ENCODE measurements at places on chromosomes 1 and 21. TPM values are rescaled to one million over a fixed set of nuclear protein-coding genes. Genes with fewer than 3 reads are reported as not detected.

Gene RGS16
- 14.1 TPM for total RNA-seq

- DNase-seq: no peak
These were observed 11.1 kb downstream of the PTPN14 start for GRCh38 chr1:214540324-214540723.

- DNase-seq: no peak
These were observed 1.5 kb downstream of the RPS6KA1 start for GRCh38 chr1:26530895-26531598.

GRCh38 chr1:18929686-18930085, 26.8 kb downstream of the IFFO2 start:
- no peak for DNase-seq

Gene RGSL1
- not detected for total RNA-seq

GRCh38 chr1:175713381-175713780, 30.0 kb downstream of the TNR start:
- no peak for DNase-seq
